Cardiac atrium fibroblast (primary cell): ENCODE measurements at places on chromosomes 1 and 21. TPM values are rescaled to one million over a fixed set of nuclear protein-coding genes. Genes with fewer than 3 reads are reported as not detected.

Gene THEM5
- not detected in 2 replicates for total RNA-seq

Gene ELAPOR1
- total RNA-seq: 1.8 TPM in 1 of 2 replicates, not detected in the other

Gene C1orf94
- total RNA-seq: not detected in 2 replicates

Gene NR1I3
- total RNA-seq: not detected in 2 replicates

Gene CCDC181
- not detected in 2 replicates for total RNA-seq

Gene TTC4
- total RNA-seq: 12.5 and 15.4 TPM in 2 replicates

Gene SIKE1
- 30.7 and 62.4 TPM in 2 replicates for total RNA-seq

Gene ALX3
- total RNA-seq: not detected in 2 replicates

Gene DIPK1A
- total RNA-seq: 10.3 and 11.5 TPM in 2 replicates

Gene PPFIA4
- 10.2 and 24.6 TPM in 2 replicates for total RNA-seq

Gene LCE2B
- total RNA-seq: not detected in 2 replicates

Gene OR2T12
- not detected in 2 replicates for total RNA-seq

Gene C1orf216
- 10.5 and 12.5 TPM in 2 replicates for total RNA-seq

Gene TMEM61
- total RNA-seq: not detected in 2 replicates

Gene ABCG1
- total RNA-seq: 2.9 and 3.6 TPM in 2 replicates

Gene TNFRSF8
- 0.16 and 0.18 TPM in 2 replicates for total RNA-seq

Gene LCE1C
- total RNA-seq: not detected in 2 replicates

Gene MNDA
- total RNA-seq: not detected in 2 replicates

Gene MANEAL
- total RNA-seq: 0.54 TPM in 1 of 2 replicates, not detected in the other

Gene CDC42BPA
- total RNA-seq: 25.6 and 28.8 TPM in 2 replicates

Gene HEYL
- 2.5 and 8.6 TPM in 2 replicates for total RNA-seq

Gene BMP8B
- total RNA-seq: under 0.01 TPM in 1 of 2 replicates, not detected in the other

Gene FAM89A
- 5.8 and 6.6 TPM in 2 replicates for total RNA-seq

Gene SAMD13
- 0.32 and 0.54 TPM in 2 replicates for total RNA-seq

Gene KRTAP7-1
- not detected in 2 replicates for total RNA-seq

Gene CYP4Z1
- total RNA-seq: not detected in 2 replicates

Gene SYPL2
- total RNA-seq: under 0.01 TPM in 2 replicates

Gene KCNA2
- total RNA-seq: 0.16 TPM in 1 of 2 replicates, not detected in the other

Gene GSTM1
- total RNA-seq: not detected in 2 replicates

Gene SDE2
- total RNA-seq: 16.4 and 19.8 TPM in 2 replicates

Gene AQP10
- not detected in 2 replicates for total RNA-seq

Gene TTC22
- not detected in 2 replicates for total RNA-seq

Gene KAZN
- 2.8 and 7.6 TPM in 2 replicates for total RNA-seq

Gene SYTL1
- 0.65 TPM in 1 of 2 replicates, not detected in the other for total RNA-seq

Gene OR2W3
- not detected in 2 replicates for total RNA-seq

Gene OR10Z1
- not detected in 2 replicates for total RNA-seq

Gene CROCC
- 3.1 and 18.2 TPM in 2 replicates for total RNA-seq

Gene GNG5
- 36.8 and 80.7 TPM in 2 replicates for total RNA-seq

Gene FCRLA
- total RNA-seq: 2.3 TPM in 1 of 2 replicates, not detected in the other

Gene COL8A2
- total RNA-seq: 1.4 and 1.5 TPM in 2 replicates

Gene EXTL1
- total RNA-seq: 0.49 TPM in 1 of 2 replicates, not detected in the other

Gene TAS1R1
- not detected in 2 replicates for total RNA-seq

Gene ZYG11A
- total RNA-seq: under 0.01 TPM in 1 of 2 replicates, not detected in the other

Gene GPR37L1
- total RNA-seq: under 0.01 TPM in 1 of 2 replicates, not detected in the other

Gene WNT3A
- total RNA-seq: not detected in 2 replicates

Gene PRKAA2
- under 0.01 and 0.16 TPM in 2 replicates for total RNA-seq

Gene LCE2A
- total RNA-seq: not detected in 2 replicates

Gene OR2AK2
- not detected in 2 replicates for total RNA-seq

Gene NID1
- 167 and 328 TPM in 2 replicates for total RNA-seq

Gene PADI3
- total RNA-seq: not detected in 2 replicates

Gene GBP3
- 16.5 and 20.9 TPM in 2 replicates for total RNA-seq
